Endothelial cell of umbilical vein (primary cell): ENCODE measurements at places on chromosomes 5 and 9. TPM values are rescaled to one million over a fixed set of nuclear protein-coding genes. Genes with fewer than 3 reads are reported as not detected.

PCDHAC2 gene
- total RNA-seq, result 0.90 and 1.00 TPM in 2 replicates

DNA sequence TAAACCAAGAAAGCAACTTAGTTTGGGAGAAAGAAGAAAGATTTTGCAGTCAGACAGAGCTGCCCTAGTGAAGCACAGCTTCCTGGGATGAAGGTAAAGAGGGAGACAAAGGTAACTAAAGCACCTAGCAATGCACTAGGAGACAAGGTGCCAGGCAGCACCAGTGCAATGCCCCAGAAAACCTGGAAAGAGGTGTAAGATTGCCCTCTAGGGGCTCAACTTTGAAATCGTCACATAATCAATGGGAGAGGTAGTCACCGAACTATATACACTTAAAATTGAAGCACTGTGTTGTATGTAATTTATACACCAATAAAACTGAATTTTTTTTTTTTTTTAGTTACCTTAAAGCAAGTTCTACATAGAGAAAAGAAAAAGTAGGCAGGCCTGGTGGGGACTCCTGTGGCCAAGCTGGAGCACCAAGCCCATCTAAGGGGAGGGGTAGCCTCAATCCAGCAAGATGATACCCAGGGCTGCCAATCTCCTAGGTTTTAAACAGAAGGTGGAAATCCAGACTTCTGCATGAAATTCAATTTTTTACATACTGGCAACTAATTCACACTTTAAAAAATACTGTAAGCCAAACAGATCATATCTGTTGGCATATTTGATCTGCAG lies 48.2 kb downstream of the CDK5RAP2 start:
- DNase-seq, result peak; percentile 30

GRCh38 chr5:140150201-140150600 lies 24.5 kb downstream of the IGIP start:
- DNase-seq, result no peak

GRCh38 chr5:128284236-128284635 lies 200.7 kb downstream of the SLC12A2 start:
- no peak for DNase-seq

GRCh38 chr5:97888439-97888838 lies 705.4 kb upstream of the RIOK2 start:
- no peak for DNase-seq

CDH12 gene
- not detected in 2 replicates for total RNA-seq

CAMK2A gene
- total RNA-seq, result not detected in 2 replicates

DNA sequence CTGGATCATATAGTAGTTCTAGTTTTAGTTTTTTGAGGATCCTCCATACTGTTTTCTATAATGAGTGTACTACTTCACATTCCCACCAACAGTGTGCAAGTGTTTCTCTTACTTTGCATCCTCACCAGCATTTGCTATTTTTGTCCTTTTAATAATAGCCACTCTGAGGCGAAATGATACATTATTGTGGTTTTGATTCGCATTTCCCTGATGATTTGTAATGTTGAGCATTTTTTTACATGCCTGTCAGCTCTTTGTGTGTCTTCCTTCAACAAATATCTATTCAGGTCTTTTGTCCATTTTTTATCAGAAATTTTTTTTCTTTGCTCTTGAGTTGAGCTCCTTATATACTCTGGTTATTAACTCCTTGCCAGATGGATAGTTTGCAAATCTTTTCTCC lies 114.0 kb downstream of the ADAMTSL1 start:
- DNase-seq, result no peak

CDX1 gene
- total RNA-seq, result not detected in 2 replicates

DNA sequence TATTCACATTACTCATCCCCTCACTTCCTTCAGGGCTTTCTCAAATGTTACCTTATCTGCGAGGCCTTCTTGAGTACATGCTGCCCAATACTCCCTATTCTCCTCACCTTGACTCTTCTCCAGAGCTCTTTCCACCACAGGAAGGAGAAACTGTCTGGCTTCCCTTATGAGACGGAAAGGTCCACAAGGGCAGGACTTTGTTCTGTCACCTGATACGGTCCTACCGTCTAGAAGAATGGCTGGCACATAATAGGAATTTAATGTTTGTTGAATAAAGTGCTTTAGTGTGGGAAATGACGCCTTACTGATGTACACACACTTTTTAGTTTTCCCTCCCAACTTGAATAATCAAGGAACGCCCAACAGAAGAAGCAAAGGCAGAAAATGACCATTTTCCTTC lies 52.5 kb downstream of the PFDN1 start:
- no peak for DNase-seq

- DNase-seq, result no peak
These were observed 168.1 kb downstream of the FGF1 start for GRCh38 chr5:142517840-142518239.

DNA sequence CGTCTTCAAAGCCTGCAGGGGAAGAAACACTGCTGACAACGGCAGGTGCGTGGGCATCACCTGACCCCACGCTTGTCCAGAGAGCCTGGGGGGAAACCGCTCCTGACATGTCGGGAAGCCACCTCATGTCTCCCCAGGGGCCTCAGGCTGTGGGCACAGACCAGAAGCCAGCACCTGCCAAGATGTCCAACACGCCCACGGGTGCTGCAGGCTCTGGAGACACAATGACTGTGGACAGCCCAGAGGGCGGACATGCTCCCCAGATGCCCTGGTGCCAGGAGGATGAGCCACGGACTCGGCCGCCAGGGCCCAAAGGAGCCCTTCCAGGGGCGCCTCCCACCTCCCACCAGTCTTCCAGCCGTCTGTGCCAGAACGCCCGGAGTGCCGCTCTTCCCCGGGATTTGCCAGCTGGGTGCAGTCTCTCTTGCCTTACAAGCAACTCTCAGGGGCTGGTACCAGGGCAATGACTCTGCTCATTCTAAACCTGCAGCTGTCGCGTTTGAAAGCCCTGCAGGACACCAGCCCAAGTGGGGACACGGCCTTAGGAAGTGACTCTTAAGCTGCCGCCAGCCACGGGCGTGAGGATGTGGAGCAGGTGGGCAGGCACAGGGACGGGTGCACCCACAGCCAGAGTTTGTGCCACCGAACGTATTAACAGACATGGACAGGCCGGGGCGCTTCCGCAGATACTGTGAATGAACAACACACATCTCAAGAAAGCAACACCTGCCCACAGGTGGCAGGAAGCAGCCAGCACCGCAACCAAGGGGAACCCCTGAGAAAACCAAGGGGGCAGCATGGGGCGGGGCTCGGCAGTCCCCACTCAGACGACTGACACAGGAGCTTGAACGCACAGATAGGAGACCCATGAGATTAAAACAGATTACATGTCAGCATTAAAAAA lies 6.8 kb upstream of the LHX3 start:
- no peak for DNase-seq

GRCh38 chr9:132234535-132234934 lies 72.7 kb downstream of the NTNG2 start:
- no peak for DNase-seq

OGN gene
- not detected in 2 replicates for total RNA-seq

- no peak for DNase-seq
These were observed 2.6 kb upstream of the F2RL1 start for GRCh38 chr5:76816110-76816831.

- peak; percentile 75 for DNase-seq
These were observed 12.8 kb upstream of the TLR4 start for GRCh38 chr9:117691367-117691766.

CMYA5 gene
- 0.09 and 0.20 TPM in 2 replicates for total RNA-seq

PCDHA1 gene
- not detected in 2 replicates for total RNA-seq

DNA sequence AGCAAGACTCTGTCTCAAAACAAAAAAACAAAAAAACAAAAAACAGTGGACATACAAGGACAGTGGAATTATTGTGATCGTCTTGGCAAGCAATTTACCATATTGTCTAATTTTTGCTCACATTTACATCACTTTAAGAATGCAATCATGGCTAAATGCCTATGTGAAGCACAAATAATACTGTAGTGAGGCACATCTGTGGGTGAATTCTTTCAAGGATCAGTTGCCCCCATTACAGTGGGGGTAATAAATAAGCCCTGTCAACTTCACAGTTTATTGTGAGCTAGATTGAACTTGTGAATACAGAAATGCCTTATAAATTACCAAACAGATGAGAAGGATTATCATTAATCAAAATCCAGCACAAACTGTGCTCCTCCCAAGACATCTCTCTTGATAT lies 150.2 kb upstream of the PAPPA start:
- DNase-seq, result no peak

DNA sequence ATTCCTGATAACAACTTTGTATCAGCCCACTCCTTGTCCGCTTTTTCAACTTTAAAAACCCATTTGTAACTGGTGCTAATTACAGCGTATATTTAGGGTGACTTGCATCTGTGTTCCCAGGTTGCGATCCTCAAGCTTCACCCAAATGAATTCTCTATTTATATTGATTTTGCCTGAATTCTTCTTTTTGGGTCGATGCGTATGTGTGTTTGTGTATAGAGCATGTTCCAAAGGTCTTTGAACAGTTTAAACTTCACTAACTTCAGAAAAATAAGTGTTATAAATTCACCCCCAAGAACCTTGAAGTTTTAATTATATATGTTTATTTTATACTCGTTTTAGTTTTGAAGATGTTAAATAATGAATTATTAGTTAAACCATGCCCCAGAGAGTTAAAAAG lies 16.1 kb upstream of the SPATA31D4 start:
- DNase-seq, result no peak

ERMP1 gene
- total RNA-seq, result 16.6 and 20.1 TPM in 2 replicates
